ENCODE measurements at places on chromosomes 4 and X. TPM values are rescaled to one million over a fixed set of nuclear protein-coding genes. Genes with fewer than 3 reads are reported as not detected.
A peak's percentile ranks its signal among the peaks of the same experiment; 100 is the strongest.

DNA sequence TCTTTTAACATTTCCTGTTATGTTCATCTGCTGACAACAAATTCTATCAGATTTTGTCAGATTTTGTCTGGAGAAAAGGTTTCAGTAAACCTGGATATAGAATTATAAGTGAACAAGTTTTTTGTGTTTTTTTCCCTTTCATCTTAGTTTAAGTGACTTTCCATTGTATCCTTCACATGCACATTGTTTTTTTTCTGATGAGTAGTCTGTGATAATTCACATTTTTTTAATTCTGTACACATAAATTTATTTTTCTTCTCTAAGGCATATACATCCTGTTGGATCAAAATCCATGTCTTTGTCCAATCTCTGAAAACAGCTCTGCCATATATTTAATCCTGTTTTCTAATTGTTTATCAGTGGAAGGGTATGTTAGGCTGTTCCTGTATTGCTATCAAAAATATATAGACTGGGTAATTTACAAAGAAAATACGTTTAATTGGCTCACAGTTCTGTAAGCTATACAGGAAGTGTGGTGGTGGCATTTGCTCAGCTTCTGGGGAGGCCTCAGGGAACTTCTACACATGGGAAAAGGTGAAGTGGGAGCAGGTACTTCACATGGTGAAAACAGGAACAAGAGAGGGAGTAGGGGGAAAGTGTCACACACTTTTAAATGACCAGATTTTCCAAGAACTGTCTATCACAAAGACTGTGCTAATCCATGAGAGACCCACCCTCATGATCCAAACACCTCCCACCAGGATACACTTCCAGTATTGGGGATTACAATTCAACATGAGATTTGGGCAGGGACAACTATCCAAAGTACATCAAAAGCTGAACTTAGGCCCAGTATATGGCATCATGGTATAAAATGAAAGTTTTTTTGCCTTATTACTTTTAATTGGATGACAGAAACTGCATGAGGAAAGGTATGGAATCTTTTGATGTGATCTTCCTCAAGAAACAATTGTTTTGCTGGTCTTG is 45.6 kb upstream of the GRID2 start:
- no peak overlapping the region for H3K27ac ChIP-seq
- no peak for DNase-seq
- no peaks in the 10 kb centered on the region for H3K4me1 ChIP-seq
- H3K36me3 ChIP-seq = no peaks in the 10 kb centered on the region
- no peaks in the 10 kb centered on the region for H3K27me3 ChIP-seq
- H3K4me3 ChIP-seq = no peak overlapping the region

- H3K27me3 ChIP-seq = no peaks in the 10 kb centered on the region
- H3K4me3 ChIP-seq = no peak overlapping the region
- no peaks in the 10 kb centered on the region for H3K4me1 ChIP-seq
- H3K27ac ChIP-seq = no peak overlapping the region
- DNase-seq = no peak
Measured at GRCh38 chrX:1094566-1095333, 117.7 kb downstream of the CRLF2 start.

- H3K4me1 ChIP-seq = no peaks in the 10 kb centered on the region
- no peaks in the 10 kb centered on the region for H3K36me3 ChIP-seq
- DNase-seq = no peak
- H3K4me3 ChIP-seq = no peak overlapping the region
- H3K27ac ChIP-seq = peak overlapping the region; percentile 49
- no peaks in the 10 kb centered on the region for H3K27me3 ChIP-seq
Measured at GRCh38 chr4:112277220-112277619, 8.5 kb downstream of the TIFA start.

GRCh38 chr4:1285151-1285789 is 4.4 kb upstream of the MAEA start:
- no peak for DNase-seq
- no peaks in the 10 kb centered on the region for H3K36me3 ChIP-seq
- no peak overlapping the region for H3K4me3 ChIP-seq
- H3K4me1 ChIP-seq = peaks cover 8% of the 10 kb centered on the region
- no peaks in the 10 kb centered on the region for H3K27me3 ChIP-seq
- no peak overlapping the region for H3K27ac ChIP-seq

The CENPVL3 gene
- total RNA-seq = not detected

The SOX3 gene
- total RNA-seq = not detected

Measured in right atrium auricular region (tissue), 2 donors.